ENCODE measurements at places on chromosomes 2 and 18. TPM values are rescaled to one million over a fixed set of nuclear protein-coding genes. Genes with fewer than 3 reads are reported as not detected.

EVX2 gene
- not detected for polyA plus RNA-seq

KIF1A gene
- 0.22 TPM for polyA plus RNA-seq

DNAH6 gene
- not detected for polyA plus RNA-seq

LMAN1 gene
- polyA plus RNA-seq, result 127 TPM

AQP12A gene
- polyA plus RNA-seq, result not detected

KLF7 gene
- 39.4 TPM for polyA plus RNA-seq

C1GALT1C1L gene
- polyA plus RNA-seq, result 0.54 TPM

GCG gene
- polyA plus RNA-seq, result not detected

ZNF892 gene
- 1.0 TPM for polyA plus RNA-seq

REG3A gene
- polyA plus RNA-seq, result not detected

SOX11 gene
- polyA plus RNA-seq, result 0.13 TPM

LOXHD1 gene
- polyA plus RNA-seq, result not detected

DNAJC5G gene
- polyA plus RNA-seq, result not detected

PARD6G gene
- polyA plus RNA-seq, result 0.42 TPM

PRKAG3 gene
- polyA plus RNA-seq, result not detected

CD207 gene
- polyA plus RNA-seq, result not detected

PPM1B gene
- polyA plus RNA-seq, result 23.1 TPM

SLC4A3 gene
- polyA plus RNA-seq, result 0.96 TPM

INHBB gene
- 0.49 TPM for polyA plus RNA-seq

CYP27C1 gene
- polyA plus RNA-seq, result 0.70 TPM

CHN1 gene
- 130 TPM for polyA plus RNA-seq

TUBA3E gene
- not detected for polyA plus RNA-seq

CENPA gene
- 12.1 TPM for polyA plus RNA-seq

NTSR2 gene
- not detected for polyA plus RNA-seq

GAREM2 gene
- 5.9 TPM for polyA plus RNA-seq

GKN1 gene
- polyA plus RNA-seq, result not detected

DCC gene
- polyA plus RNA-seq, result not detected

CERKL gene
- 5.2 TPM for polyA plus RNA-seq

CXCR2 gene
- polyA plus RNA-seq, result not detected

GAL3ST2 gene
- polyA plus RNA-seq, result not detected

CAPN13 gene
- polyA plus RNA-seq, result not detected

MYO7B gene
- polyA plus RNA-seq, result not detected

LOXL3 gene
- polyA plus RNA-seq, result 55.2 TPM

THUMPD2 gene
- polyA plus RNA-seq, result 5.8 TPM

MROH2A gene
- not detected for polyA plus RNA-seq

CFAP221 gene
- polyA plus RNA-seq, result 0.27 TPM

IL1A gene
- polyA plus RNA-seq, result 0.14 TPM

Measured in GM23248 (cell line).